AG10803 (cell line): ENCODE measurements at places on chromosomes 2 and 18.
A peak's percentile ranks its signal among the peaks of the same experiment; 100 is the strongest.

DNA sequence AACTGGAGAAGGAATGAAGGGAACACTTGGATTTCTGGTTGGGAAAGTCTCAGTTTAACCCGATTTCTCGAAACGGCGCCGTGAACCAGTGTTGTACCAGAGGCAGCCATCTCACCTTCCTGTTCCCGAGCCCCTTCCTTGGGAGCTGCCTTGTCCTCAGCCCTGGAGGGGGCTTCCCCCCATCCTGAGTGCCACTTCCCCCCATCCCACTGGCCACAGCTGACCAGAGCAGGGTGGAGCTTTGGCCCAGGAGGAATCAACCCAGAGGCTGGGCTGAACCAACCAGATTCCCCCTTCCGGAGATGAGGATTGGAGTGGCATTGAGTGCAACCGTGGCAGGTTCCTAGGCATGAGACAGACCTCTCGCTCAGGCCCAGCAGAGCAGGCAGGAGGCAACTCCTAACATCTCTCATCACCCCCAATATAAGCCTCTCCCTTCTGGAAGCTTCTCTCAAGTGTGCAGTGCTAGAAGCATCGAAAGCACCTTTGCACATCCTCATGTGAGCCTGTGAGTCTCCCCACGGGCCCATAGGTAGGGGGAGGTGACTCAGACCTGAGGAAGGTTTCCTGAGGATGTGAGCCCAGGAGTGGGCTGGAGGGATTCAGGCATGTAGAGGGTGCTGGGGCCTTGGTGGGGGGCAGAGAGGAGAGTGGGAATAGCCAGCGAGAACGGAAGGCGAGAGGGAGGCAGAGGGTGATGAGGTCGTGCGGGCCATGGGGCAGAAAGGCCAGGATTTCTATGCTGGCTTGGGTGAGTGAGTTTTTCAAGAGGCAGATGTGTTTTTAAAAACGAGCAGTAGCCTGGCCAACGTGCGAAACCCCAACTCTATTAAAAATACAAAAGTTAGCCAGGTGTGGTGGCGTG lies 11.9 kb downstream of the NGEF start:
- DNase-seq, result no peak

GRCh38 chr2:219946529-219946928 lies 319.1 kb downstream of the SLC4A3 start:
- no peak for DNase-seq

DNA sequence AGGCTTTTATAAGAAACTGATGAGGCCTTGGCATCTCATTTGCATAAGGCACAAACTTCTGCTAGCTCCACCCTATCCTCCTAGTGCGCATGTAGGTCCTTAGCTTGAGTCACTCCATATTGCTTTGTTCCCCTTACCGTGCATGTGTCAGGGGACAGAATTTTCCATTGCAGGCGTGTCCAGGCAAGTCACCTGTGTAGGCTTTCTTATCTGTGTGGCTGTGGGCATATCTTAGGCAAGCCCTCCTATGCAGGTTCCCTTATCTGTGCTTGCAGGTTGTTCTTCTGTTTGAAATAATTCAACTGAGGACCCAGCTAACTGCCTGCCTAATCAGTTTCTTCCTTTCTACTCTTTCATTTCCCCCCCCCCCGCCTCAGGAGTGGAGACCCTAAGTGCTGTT lies 63.3 kb upstream of the CDCA7 start:
- no peak for DNase-seq

GRCh38 chr18:80023173-80023572 lies 11.1 kb upstream of the RBFA start:
- no peak for DNase-seq

DNA sequence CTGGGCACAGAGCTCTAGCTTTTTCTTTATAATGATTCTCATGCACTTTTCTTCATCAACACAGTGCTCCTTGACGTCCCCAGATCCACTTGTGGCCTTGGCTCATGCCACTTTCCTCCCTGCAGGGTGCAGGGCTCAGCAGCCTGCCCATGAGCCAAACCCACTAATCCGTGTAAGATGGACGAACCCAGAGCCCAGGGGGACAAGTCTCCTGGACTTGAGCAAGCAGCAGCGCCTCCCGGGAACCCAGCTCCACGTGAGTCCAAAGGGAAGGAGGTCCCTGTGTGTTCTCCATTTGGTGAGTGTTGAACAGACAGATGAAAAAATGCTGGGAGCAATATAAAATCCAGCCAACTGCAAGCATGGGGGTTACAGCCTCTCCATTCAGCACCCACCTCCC lies 470.6 kb upstream of the HS6ST1 start:
- no peak for DNase-seq

DNA sequence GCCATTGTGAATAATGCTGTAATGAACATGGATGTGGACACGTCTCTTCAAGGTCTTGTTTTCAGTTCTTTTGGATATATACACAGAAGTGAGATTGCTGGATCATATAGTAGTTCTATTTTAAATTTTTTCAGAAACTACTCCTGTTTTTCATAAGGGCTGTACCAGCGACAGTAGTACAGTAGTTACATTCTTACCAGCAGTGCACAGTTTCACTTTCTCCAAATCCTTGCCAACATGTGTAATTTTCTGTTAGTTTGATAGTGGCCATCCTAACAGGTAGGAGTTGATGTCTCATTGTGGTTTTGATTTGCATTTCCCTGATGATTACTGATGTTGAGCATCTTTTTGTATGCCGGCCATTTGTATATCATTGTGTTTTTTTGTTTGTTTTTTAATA lies 81.7 kb downstream of the EPC2 start:
- DNase-seq, result no peak

DNA sequence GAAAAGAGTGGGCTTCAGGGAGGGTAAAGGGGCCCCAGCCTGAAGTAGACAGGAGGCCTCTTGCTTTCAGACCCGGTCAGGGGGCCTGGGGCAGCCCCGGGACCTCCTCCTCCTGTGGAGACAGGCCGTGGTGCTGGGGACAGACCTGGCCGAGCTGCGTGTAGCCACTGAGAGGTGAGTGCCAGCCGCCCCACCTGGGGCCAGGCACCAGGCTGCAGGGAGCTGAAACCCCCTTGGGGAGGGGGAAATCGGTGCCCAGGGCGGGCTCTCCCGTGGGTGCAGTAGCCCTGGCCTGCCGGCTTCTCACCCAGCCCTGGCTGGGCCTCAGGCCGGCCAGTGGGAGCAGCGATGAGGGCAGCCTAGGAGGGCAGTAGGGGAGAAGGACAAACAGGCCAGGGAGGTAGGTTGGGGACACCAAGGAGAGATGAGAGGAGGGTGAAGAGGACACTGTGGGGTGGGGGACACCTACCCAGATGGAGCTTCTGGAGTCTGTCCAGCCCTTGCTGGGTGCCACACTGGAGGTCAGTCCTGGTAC lies 24.0 kb downstream of the CROCC2 start:
- DNase-seq, result no peak

DNA sequence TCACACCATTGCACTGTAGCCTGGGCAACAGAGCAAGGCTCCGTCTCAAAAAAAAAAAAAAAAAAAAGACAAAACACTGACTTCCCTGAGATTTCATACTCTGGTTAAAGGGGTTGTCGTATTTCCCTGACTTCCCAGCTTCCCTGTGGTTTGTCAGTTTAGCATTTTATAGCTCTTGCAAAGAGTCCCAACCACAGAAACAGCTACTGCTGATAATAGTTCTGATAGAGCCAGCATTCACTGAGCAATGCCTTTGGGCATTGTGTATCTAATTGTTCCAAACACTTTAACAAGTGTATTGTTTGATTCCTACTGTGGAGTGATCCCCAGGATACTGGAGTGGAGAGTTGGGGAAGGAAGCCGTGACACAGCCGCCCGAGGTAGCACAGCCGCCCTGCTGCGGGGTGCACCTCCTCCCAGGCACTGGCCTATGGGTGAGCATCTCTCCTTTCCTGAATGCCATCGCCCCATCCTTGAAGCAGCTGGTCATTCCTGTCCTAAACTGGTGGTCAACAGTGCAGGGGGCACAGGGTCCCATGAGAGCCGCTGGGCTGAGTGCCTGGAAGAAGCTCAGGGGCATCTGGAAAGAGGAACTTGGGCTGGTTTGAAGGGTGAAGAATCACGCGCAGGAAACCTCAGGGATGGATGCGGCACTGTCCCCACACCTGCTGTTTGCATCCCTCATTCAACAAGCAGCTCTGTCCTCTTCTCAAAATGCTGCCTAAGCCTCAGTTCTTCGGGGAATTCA lies 81.0 kb upstream of the TMEM18 start:
- no peak for DNase-seq

DNA sequence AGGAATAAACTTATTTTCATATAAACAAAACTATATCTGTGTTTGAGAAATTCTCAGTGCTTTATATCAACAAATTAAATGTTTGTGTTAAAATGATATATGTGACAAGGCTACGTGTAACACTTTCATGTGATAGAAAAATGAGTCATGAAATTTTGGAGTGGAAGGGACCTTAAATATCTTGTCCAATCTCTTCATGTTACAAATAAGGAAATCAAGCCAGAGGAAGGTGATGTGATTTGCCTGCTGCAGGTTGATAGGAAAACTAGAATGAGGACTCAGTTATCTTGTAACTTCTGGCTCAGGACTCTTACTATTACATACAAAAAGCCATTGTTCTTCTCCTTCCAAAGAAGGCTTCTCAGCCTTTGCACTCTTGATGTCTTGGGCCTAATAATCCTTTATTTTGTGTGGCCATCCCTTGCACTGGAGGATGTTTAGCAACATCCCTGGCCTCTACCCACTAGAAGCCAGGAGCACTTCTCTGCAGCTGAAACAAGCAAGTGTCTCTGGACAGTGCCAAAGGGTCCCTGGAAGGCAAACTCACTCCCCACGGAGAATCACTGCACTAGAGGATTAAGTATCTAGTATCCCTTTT lies 43.0 kb upstream of the NARS1 start:
- no peak for DNase-seq

DNA sequence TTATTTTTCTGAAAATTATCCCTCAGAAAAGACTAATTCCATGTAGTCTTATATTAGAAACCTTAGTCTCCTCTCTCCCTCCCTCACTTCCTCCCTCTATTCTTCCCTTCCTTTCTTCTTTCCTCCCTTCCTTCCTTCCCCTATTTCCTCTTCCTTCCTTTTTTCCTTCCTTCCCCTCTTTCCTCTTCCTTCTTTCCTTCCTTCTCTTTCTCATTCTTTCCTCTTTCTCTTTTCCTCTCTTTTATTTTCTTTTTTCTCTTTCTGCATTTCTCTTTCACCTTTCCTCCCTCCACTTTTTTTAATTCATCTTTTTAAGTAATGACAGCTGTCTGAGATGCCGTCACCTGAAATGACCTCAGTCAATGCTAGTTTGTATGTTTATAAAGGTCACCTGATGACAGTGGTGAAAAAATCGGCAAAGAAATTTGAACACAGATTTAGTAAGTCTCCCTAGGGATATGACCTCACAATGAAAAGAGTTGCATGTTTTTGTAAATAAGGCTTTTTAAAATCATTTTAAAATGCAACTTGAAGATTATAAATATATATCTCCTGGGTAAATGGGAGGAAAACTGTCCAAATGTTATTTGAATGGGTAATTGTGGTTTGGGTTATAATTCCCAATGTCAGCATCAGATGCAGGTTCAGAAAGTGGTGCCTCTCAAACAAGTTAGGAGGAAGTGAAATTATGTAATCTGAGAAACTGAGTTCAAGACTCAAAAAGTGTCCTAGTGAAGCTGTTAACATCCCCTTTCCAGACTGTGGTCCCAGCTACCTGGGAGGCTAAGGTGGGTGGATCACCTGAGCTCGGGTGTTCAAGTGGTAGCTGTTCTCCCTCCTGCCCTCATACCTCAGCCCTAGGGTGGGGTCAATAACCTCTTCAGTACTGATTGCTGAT lies 90.3 kb upstream of the ST3GAL5 start:
- DNase-seq, result peak; percentile 41

- DNase-seq, result peak; percentile 58
Observed at GRCh38 chr2:200604571-200605255, 18.9 kb downstream of the AOX1 start.

DNA sequence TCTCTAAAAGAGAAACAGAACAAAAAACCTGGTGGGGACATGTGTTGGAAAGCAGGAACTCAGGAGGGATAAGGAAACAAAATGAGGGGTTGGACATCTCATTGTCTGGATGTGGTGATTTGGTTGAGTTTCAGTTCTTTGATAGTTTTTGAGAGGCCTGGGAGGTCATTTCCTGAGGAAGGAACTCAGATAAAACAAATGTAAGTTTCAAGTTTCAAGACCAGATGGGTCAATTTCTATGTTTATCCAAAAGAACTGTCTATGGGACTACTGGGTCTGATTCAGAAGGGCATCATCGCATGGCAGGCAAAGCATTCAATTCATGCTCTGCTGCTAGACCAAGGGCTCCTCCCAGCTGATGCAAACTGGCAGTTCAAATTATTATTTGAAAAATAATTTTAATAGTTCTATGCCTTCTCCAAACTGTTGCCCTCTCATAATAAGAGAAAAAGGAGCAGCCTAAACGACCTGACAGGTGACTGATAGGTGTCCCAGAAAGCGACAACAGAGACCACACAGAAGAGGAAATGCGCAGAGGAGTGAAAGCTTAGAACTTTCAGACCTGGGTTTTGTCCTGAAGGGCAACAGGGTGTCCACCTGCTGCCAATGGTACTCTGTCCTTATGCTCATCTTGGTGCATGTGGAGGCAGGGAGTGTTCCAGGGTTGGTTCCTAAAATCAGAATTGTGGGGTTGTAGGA lies 39.3 kb upstream of the SH3RF3 start:
- no peak for DNase-seq

DNA sequence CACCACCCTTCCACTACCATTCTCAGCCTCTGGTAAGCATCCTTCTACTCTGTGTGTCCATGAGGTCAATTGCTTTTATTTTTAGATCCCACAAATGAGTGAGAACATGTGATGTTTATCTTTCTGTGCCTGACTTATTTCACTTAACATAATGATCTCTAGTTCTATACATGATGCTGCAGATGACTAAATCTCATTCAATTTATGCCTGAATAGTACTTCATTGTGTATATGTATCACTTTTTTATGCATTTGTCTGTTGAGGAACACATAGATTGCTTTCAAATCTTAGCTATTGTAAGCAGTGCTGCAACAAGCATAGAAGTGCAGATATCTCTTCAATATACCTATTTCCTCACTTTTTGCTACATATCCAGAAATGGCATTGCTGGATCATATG lies 733.3 kb downstream of the SUCLG1 start:
- no peak for DNase-seq

GRCh38 chr18:4172196-4173100 lies 282.7 kb downstream of the DLGAP1 start:
- DNase-seq, result no peak

- DNase-seq, result no peak
Observed at GRCh38 chr2:8202132-8202531, 479.7 kb upstream of the ID2 start.

DNA sequence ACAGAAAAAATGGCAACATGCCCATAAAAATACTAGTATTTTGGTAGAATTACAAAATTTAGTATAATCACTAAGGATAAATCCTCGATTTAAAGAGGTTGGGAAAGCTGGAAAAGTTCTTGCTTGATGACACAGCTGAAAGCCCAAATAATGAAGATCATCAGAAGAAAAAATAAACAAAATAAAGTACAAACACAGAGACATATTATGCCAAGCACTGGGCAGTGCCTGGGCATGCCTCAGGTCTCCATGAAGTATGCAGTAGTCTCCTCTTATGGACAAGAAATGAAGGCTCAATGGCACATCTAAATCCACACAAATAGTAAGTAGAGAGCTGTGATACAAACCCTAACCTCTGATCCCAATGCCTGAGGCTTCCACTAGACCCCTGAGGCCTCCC lies 57.7 kb downstream of the RNU4ATAC start:
- DNase-seq, result no peak
